Activated CD4-positive, alpha-beta T cell treated with anti-CD3 and anti-CD28 coated beads, Interleukin-2, amount 50 U/mL, for 24 hours (primary cell): ENCODE measurements at places on chromosomes 3 and 15.
A peak's percentile ranks its signal among the peaks of the same experiment; 100 is the strongest.

DNA sequence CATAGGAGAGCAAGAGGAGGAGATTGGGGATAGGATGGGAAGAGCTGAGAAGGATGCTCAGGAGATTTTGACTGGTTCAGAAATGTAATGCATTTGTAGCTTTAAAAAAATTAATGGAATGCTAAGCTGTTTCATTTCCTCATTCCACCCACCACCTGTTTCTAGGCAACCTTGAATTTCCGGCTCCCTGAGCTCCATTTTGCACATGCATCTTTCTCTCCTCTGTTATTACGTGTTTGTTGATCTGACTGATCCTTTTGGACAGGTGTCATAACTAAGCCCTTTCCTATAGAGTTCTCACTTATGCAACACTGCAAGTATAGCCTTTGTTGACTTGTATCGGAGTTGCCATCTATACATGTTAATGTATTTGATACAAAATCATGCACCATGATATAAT, 4.3 kb downstream of the TMPRSS7 start:
- no peak for DNase-seq

GRCh38 chr15:80558631-80559319, 136.3 kb upstream of the ABHD17C start:
- DNase-seq = no peak

DNA sequence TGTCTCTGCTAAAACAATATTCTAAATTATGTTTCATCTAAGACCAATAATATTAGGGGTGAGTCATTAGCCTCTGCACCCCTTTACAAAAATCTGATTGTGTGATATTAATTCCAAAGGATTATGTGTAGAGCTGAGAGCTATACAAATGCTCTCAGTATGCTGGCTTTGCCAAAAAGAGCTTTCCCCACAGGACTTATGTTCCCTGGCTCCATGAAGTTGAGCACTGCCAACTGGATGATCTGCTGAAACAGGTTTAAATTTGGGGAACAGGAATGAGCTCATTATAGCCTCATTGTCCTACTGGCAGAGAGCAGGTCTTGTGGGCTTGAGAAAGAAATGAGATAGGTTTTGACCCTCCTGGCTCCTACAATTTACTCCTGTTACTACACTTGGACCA, 347.8 kb upstream of the LMCD1 start:
- DNase-seq = no peak

GRCh38 chr3:13563321-13563720, 14.4 kb downstream of the FBLN2 start:
- DNase-seq = no peak

DNA sequence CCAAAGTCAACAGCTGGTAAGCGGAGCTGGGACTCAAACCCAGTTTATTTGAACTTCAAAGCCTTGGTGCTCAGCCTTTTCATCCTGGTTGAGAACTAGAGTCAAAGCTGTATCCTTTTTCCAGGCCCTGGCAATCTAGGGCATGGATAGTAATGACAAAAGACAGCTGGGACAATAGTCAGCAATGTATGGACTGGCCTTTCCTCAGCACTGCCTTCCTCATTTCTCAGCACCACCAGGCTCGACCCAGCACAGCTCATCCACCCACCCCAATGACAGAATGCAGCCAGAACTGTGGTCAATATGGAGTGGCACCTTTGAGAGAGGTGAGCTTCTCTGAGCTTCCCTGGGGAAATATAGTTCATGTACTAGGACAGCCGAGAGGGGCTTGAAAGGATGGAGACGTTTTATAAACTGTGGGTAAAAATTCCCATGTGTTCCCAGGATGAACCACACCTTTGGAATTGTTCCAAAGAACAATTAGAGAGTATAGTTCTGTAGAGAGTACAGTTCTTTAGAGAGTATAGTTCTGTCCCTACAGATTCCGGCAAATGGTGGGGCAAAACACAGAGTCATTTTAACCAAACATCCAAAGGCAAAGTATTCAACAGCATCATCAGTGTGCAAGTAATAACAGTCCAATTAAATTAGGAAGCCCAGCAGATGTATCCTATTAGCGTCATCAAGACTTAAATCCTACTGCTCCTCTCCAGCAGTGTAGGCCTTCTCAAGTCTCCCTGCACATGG, 30.2 kb upstream of the IREB2 start:
- no peak for DNase-seq

DNA sequence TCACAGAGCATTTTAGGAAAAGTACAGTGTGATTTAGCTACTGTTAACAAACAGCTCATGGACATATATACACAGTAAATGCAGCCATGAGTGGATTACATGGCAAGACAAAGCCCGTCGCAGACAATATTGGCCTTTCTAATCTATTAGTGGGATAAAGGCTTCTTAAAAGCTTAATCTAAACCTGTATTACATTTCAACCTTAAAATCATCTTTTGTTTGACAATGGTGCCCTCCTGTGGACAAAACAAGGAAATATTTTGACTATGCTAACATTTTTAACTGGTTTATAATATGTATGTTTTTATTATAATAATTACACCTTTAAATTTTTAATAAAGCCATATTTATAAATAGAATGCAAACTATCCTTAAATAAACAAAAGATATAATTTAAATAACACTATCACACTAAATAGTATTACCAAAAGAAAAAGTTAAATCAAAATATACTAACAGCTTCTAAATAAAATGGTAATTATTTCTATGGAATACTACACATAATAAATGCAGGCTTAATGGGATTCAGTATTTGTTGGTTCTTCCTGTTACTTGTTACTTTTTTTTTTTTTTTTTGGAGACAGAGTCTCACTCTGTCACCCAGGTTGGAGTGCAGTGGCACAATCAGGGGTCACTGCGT, 38.6 kb downstream of the TAFA4 start:
- DNase-seq = peak; percentile 12

GRCh38 chr3:38536671-38537070, 40.5 kb downstream of the EXOG start:
- DNase-seq = no peak

DNA sequence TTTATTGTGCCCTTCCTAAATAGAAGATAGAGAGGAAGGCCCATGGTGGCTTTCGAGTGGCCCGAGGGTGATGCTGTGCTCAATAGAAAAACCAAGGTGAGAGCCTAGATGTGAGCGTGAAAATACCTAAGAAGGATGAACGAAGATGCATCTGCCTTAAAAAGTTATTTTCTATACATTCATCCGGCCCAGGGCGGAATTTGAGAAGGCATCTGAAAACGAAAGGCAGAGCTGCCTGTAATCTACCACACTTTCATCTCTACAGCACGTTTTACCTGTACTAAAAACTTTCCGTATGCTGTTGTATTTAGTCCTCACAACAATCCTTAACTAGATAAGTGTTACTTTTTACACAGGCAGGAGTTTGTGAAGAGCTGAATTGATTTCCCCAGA, 1.4 kb downstream of the DUT start:
- no peak for DNase-seq

- DNase-seq = no peak
These were observed 55.2 kb downstream of the IQSEC1 start for GRCh38 chr3:13018043-13018451.

DNA sequence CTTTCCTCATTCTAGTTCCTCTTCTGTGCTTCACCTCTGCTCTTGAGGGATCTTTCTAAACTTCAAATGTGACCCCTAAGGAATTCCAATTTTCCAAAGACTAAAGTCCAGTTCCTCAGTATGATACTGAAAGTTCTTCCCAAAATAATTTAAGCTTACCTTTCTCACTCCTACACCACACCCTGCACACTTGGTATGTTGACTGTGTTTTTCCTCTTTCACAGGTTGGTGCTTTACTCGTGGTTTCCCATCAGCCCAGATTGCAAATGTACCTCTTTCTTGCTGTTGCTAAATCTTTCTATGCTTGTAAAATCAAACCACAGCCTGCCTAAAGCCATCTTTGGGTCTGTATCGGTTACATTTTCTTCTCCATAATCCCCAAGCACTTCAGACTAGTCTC, 30.5 kb upstream of the CLDN16 start:
- no peak for DNase-seq

DNA sequence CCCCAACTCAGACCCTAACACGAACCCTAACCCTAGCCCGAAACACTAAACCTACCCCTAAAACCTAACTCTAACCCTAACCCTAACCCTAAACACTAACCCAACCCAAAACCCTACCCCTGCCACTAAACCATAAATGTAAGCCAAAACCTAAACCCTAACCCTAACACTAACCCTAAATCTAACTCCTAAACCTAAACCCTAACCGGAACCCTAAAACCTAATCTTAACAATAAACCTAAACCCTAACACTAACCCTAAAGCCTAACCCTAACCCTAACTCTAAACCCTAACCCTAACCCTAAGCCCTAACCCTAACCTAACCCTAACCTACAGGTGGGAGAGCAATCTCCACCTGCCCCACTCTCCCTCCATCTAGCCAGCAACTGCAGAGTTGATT, 152.3 kb downstream of the OR4M2 start:
- no peak for DNase-seq

DNA sequence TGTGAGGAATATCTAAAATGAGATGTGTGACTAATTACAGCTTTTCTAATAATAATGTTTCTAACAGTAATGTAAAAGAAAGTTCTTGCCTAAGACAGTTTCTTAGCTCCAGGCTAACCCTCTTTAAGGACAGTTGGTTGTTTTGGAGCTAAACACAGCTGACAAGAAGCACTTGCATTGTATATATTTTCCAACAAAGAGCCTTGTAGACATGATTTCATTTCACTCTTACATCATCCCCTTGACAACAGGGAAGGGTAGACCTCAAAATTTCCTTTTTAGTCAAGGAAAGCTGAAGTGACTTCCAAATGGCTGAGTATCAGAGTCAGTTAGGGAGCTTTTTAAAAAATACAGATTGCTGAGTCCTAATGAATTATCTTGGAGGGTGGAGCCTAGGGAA, 4.1 kb downstream of the ARID3B start:
- no peak for DNase-seq
